Stimulated activated CD4-positive, alpha-beta T cell treated with anti-CD3 and anti-CD28 coated beads, Interleukin-1b, Interleukin-23, amount 100 ng/mL, for 24 hours (primary cell): ENCODE measurements at places on chromosomes 3 and 15.

DNA sequence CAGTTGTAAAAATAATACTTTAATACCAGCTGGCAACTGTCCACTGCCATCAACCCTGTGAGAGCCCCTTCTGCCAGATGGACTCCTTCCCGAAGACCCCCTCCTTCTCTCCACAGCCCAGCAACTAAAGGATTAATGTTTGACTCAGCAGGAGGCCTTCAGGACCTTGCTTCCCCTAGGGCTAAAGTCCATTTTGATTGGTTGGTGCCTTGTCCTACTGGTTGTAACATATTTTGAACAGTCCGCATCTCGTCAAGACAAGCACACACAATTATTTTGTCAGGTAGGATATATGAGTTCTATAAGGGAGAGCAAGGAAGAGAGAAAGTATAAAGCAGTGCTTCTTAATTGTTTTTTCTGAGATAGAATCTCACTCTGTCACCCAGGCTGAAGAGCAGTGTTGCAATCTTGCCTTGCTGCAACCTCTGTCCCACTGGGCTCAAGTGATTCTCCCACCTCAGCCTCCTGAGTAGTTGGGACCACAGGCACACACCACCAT lies 18.6 kb downstream of the ACOX2 start:
- DNase-seq: no peak

GRCh38 chr3:140712301-140712700 lies 34.4 kb downstream of the TRIM42 start:
- DNase-seq: no peak

GRCh38 chr3:45547764-45548680 lies 46.5 kb upstream of the LIMD1 start:
- no peak for DNase-seq

GRCh38 chr3:58143417-58144055 lies 67.2 kb downstream of the DNASE1L3 start:
- no peak for DNase-seq

GRCh38 chr15:90633360-90633759 lies 83.8 kb upstream of the BLM start:
- no peak for DNase-seq

DNA sequence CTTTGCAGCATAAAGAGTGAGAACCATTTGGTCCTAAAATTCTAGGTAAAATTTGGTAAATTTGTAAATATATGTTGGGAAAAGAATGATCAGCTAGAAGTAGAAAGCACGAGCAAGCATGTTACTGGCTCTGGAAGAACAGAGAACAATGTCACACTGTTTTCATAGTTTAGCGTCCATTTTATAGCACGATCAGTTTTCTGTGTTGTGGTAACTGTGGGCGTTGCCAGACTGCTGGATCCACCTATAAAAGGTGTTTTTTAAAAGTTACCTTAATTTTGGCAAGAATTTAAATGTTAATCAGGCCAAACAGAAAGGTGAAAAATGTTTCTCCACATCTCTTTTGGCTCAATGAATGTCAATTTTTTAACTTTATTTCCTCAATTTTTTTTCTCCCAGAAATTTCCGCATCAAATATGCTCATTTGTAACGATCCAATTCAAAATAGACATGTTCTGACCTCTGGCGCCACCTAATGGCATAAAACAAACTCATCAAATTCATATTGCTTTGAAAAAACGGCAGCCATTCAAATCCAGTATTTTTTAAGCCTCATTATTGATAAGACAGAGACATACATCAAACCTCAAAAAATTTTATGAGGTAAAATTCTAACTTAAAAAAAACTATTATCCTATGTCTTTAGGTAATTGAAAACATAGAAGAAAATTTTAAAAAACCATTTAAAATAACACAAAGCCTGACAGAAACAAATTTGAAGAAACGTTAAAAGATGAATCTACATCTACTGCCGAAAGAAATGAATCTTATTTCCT lies 5.5 kb upstream of the GP5 start:
- no peak for DNase-seq

DNA sequence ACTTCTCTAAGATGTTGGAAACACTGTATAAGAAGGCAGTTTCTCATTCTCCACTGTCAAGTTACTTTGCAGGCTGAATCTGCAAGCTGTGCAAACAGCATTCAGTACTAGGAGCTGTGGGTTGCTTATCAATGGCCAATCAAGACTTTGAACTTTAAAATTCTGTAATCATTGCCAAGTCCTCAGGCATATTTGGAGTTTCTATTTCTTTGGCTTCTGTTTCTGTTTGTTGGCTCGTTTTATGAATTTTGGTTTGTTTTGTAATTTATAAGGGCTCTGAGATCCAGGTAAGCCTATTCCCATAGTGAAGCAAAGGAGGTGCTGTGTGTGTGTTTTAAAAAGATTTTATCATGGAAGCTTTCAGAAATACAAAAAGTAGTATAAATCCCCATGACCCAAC lies 32.1 kb downstream of the TLNRD1 start:
- no peak for DNase-seq

DNA sequence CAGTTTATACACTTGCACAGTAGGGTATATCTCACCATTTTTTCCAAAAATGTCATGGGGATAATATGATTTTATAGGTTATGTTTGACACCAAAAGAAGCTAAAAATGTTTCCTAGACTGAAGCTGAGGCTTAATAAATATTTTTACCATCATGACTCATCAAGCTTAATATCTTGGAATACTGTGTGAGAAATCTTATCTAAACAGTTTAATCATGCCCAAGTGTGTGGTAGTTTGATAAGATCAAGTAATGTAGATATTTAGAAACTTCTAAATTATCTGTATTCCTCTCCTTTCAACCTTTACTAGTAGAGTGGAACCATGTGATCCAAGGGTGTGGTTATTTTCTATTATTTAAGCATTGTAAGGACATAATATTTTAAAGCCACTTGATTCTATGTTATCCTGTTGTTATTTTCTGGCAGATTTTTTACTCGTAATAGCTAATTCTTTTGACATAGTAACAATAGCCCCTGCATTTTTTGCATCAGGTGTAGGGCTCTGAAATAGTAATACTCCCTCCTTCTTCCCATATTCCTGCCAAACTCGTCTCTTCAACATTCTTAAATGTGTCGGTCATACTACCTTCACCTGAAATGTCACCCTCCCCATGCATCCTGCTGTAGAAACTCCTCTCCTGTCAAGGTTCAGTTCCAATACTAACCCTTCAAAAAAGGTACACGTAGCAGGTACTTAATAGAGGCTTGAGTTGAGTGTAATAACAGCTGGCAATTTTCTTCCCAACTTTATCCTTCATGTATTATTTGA lies 729.6 kb downstream of the NLGN1 start:
- no peak for DNase-seq
